ENCODE measurements at places on chromosomes 1 and 21.

DNA sequence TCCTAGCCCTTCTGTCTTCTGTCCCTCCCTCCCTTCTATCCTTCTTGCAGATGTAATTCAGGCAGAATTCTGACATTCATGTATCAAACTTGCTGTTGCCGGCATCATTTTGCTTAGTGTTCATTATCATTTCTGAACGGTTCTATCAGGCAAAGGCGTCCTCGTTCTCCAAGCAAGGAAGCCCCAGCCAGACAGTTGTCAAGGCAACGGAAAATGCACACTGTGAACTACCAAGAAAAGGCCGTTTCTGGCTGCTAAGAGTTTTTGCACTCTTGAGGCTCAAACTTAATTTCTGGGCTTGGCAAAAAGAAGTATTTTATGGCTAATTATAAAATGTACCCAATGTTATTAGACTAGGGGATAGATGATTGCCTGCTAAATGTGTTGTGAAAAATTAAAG is 164.7 kb upstream of the KCNJ15 start:
- no peak for DNase-seq

GRCh38 chr1:220325306-220325995 is 53.2 kb upstream of the RAB3GAP2 start:
- no peak for DNase-seq

- DNase-seq, result peak; percentile 93
Measured at GRCh38 chr1:224542783-224543440, 73.2 kb upstream of the CNIH3 start.

GRCh38 chr1:55311057-55311641 is 96.0 kb upstream of the USP24 start:
- peak; percentile 8 for DNase-seq

DNA sequence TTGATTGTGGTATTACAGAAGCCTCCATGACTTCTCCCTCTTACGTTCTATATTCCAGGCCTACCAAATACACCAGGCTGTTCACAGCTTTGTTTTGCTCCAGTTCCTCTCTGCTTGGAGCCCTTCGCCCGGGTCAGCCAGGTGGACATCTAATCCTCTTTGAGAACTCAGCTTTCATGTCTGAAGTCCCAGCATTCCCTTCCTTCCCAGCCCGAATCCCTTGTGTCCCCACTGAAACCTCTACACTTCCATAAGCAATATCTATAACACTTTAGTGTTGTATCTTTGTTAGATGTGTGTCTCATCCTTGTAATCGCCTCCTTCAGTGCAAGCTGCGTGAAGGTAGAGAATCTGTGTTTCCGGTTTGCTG is 1.9 kb downstream of the RNF11 start:
- DNase-seq, result peak; percentile 24

DNA sequence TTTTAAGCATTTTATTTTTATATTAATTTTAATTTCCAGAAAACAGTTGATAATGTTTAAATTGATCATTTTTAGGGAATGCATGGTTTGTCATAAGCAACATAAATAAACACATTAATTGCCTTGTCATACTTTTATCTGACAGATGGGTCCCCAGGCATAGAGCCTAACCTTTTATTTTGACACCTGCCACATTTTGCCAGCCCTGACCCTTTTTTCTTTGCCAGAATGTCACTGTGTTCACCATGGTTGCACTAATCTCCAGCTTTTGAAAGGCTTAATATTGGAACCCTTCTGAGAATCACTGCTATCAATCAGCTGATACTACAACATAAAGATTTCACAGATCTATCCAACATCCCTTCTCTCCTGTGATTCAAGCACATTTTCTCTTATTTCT is 56.0 kb upstream of the DPYD start:
- DNase-seq, result no peak

DNA sequence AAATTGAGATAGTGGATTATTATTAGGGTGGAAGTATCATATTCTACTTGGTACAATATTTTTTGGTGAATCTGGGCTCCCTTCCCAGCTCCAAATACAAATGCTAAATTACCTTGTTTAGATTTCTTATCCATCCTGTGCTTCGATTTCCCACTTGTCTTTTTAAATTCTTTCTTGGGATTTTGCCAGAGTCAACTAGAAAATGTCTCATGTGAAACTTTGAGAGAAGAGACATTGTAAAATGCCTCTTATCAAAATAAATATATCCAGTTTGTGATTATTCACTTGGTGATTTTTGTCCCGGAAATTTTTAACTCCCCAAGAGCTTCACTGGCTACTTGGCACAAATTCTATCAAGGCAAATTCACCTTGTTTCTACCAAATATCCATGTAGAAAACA is 202.0 kb downstream of the FMN2 start:
- no peak for DNase-seq

DNA sequence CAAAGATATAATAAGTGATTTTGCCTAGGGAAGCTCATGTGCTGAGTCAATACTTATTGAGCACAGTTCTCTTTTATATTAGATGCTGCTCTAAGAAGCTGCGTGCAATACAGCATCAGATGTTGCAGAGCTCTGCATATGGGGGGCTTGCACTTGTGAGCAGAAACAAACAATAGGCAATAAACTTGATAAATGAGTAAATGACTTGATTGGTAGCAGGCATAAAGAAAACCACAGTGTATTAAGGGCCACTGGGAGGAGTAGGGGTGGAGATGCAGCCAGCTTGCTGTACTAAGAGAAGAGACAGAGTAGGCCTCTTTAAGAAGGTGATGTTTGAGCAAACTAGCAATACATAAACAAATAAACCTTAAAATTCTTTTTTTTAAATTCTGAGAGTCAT is 598.5 kb upstream of the ADAMTS5 start:
- DNase-seq, result no peak

DNA sequence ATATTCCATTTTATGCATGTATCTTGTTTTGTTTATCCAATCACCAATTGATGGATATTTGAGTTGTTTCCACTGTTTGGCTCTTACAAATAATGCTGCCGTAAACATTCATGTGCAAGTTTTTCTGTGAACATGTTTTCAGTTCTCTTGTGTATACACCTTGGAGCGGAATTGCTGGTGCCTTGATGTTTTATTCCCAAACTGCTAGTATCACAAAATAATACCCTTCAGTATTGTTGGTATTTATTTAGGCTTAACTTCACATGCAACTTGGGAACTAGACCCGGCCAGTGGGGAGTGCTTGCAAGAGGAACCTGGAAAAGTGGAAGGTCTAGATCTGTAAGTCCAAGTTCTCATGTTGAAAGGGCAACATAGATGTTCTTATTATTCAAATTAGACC is 115.9 kb downstream of the CRYAA start:
- no peak for DNase-seq

- no peak for DNase-seq
Measured at GRCh38 chr1:1954015-1954414, 34.9 kb upstream of the TMEM52 start.

DNA sequence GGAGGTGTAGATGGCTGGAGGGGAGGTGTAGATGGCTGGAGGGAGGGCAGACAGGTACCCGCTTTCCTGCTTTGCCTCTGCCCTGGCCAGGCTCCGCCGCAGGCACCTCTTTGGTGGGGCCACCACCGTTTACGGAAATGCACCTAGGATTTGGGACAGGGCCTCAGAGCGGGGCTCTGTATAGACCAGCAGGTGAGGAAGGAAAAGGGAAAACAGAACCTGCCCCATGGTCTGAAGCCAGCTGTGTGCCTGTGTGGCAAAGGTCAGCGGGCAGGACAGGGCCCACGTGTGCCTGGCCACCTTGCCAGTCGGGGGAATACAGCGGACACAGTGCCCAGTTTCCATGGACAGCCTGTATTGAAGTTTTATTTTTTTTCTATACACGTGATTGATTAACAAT is 12.1 kb upstream of the PTTG1IP start:
- no peak for DNase-seq

- DNase-seq, result no peak
Measured at GRCh38 chr1:65512967-65513780, 92.7 kb downstream of the LEPR start.

DNA sequence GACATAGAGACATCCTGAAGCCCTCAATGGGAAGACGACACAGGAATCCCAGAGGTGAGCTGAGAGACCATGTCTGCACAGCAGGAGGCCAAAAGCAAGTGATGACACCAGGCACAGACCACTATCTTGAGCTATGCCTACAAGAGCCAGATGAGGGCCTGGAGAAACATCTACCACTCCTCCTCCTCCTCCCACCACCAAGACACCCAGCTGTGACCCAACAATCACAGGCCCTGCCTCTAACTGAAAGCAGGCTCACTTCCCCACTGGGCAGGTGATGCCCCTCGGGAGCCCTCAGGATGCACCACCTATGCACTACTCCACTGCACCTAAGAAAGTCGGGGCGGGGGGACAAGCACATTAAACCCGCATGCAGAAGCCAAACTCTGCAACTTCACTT is 16.5 kb downstream of the TADA1 start:
- peak; percentile 14 for DNase-seq

- no peak for DNase-seq
Measured at GRCh38 chr1:206109718-206110117, 7.5 kb downstream of the AVPR1B start.

DNA sequence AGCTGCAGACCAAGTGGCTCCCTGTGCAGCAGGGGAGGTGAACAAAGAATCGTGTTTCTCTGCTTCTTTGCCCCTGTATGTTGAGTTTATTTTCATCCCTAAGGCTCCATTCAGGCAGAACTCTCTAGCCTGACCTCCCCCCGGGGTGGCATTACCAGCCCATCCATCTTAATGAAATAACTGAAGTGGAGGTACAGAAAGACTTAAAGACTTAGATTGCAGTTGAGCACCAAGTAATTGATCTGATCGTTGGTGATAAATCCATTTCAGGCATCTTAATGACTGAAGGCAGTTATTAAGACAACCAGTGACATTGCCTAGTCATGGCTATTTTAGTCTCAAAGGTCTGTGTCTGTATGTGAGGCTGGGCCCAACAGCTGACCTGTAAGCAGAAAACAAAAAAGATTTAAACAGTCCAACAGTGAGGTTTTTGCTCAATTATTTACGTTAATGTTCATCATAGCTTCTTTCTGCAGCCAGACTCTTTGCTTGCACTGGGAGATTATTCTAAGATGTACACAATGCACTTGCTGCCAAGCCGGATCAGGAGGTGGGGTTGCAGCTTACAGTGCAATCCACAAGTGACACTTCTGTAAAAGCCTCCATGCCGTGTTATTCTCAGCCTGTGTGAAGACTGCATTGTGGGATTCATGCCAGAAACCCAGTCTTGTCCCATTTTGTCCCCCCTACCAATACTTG is 363.0 kb upstream of the DUSP10 start:
- DNase-seq, result no peak

GRCh38 chr1:114032271-114033215 is 53.3 kb downstream of the OLFML3 start:
- no peak for DNase-seq

- DNase-seq, result no peak
Measured at GRCh38 chr21:16517383-16517782, 787.6 kb downstream of the USP25 start.

GRCh38 chr1:89276690-89277089 is 4.0 kb upstream of the GBP5 start:
- DNase-seq, result no peak

- peak; percentile 98 for DNase-seq
Measured at GRCh38 chr1:113978863-113979702, at the start of gene OLFML3. Gene OLFML3 (plus strand): TSS chr1:113979474. CDS start chr1:113979517, 43 bp downstream.

DNA sequence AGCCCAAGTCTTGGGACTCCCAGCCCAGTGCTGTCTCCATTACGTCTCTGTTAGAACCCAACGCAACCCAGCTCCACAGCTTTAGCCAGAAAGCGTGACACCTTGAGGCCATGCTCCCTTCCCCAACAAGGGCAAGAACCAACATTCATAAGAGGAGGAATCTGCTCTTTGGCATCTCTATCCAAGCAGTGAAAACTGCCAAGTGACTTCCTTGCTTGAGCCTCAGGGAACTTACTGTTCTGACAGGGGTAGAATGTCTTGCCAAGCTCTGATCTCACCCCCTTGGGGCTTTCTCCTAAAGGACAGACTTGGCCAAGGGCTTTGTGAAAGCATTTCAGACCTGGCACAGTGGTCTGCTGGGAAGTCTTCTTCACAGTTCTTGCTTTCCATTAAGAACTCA is 56.6 kb downstream of the SYT6 start:
- DNase-seq, result no peak

DNA sequence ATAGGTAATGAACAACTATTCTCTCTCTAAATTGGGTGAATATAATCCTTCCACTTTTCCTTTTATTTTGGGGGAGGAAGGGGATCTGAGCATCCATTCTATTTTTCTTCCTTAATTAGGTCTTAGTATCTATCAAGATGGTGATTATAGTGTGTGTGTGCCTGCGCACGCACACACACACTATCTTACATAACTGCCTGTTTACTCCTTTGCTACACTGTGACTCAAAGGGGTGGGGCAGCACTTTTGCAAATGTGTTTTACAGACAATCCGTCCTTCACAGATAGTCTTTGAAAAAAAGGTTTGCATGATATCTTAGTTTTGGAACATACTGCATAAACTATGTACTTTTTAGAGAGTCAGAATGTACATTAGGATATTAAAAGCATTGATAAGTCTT is 191.5 kb downstream of the SDCCAG8 start:
- no peak for DNase-seq

- DNase-seq, result no peak
Measured at GRCh38 chr1:4269952-4270570, 370.0 kb upstream of the C1orf174 start.

DNA sequence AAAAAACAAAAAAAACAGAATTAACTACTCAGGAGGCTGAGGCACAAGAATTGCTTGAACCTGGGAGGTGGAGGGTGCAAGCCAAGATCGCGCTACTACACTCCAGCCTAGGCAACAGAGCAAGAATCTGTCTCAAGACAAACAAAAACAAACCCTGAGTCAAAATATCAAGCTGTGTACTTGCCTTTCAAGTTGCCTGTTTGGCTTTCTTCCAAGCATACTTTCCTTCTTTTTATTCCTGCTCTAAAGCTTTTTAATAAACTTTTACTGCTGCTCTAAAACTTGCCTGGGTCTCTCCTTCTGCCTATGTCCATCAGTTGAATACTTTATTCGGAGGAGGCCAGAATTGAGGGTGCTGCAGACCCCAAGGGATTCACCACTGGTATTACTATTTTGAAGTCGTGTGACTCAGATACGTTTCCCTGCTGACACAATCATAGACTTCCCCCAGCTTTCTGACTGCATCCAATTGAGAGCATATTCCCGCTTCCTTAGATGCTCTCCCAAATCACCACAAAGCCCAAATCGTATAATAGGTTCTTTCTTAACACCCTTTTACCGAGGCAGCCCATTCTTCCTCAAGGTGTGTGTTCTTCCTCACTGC is 3.5 kb upstream of the ACBD6 start:
- DNase-seq, result no peak

- DNase-seq, result no peak
Measured at GRCh38 chr21:14541841-14542490, 4.1 kb downstream of the SAMSN1 start.

- no peak for DNase-seq
Measured at GRCh38 chr1:225250432-225250831, 177.4 kb downstream of the LBR start.

DNA sequence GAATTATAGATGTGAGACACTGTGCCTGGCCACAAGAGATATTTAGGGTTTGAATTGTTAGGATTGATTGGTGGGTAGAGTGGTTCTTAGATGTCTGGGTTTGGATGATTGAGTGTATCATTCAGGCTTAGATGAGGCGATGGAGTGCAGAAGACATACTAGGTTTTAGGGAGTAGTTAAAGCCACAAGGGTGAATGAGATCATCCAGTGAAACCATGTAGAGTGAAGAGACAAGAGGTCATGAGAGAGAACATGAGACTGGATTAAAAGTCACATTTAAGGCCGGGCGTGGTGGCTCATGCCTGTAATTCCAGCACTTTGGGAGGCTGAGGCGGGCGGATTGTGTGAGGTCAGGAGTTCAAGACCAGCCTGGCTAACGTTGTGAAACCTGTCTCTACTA is 37.2 kb downstream of the ZFYVE9 start:
- DNase-seq, result no peak

Measured in A673 (cell line).